ENCODE measurements at places on chromosomes 2 and 18.

GRCh38 chr2:218233543-218233942 is 16.6 kb downstream of the ARPC2 start:
- no peak for DNase-seq

- no peak for DNase-seq
Observed at GRCh38 chr2:207311316-207312005, 145.7 kb upstream of the KLF7 start.

GRCh38 chr2:189086710-189087109 is 92.9 kb downstream of the COL5A2 start:
- DNase-seq = no peak

- no peak for DNase-seq
Observed at GRCh38 chr2:69090820-69091219, 77.8 kb downstream of the ANTXR1 start.

- DNase-seq = no peak
Observed at GRCh38 chr2:236673126-236673822, 103.6 kb downstream of the ACKR3 start.

- no peak for DNase-seq
Observed at GRCh38 chr2:96120991-96121390, 4.6 kb upstream of the ADRA2B start.

DNA sequence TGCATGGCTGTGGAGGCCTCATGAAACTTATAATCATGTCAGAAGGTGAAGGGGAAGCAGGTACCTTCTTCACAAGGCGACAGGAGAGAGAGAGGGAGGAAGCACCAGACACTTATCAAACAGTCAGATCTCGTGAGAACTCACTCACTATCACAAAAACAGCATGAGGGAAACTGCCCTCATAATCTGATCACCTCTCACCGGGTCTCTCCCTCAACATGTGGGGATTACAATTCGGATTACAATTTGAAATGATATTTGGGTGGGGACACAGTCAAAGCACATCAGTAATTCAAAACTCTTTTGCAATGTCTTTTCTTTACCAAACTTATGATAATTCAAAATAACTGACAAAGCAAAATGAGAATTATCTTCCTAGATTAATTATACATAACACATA is 8.5 kb upstream of the CCDC68 start:
- DNase-seq = no peak

- DNase-seq = no peak
Observed at GRCh38 chr2:143398781-143399180, 269.6 kb downstream of the ARHGAP15 start.

GRCh38 chr18:13583576-13584550 is 142.5 kb downstream of the FAM210A start:
- DNase-seq = no peak

DNA sequence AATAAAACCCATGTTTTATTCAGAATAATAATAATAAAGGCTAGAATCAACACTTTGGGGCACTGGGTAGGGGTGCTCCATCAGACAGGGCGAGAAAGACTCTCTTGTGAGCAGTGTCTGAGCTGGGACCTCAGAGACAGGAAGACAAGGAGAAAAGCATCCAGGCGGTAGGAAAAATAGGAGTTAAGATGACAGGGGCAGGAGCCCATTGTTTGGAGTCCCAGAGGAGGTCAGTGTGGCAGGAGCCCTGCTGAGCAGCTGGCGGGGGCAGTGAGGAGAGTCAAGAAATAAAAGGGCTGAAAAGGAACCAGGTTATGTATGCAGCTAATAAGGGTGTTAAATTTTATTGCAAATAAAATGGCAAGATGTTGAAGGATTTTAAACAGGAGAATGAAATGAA is 457.4 kb downstream of the FBXO15 start:
- DNase-seq = no peak

- DNase-seq = no peak
Observed at GRCh38 chr18:51639541-51639940, 442.1 kb upstream of the MEX3C start.

GRCh38 chr2:63587814-63588384 is 378 bp downstream of the WDPCP start:
- DNase-seq = no peak

- DNase-seq = no peak
Observed at GRCh38 chr2:236309669-236310029, 45.4 kb upstream of the ASB18 start.

GRCh38 chr2:226747288-226747687 is 52.3 kb downstream of the IRS1 start:
- DNase-seq = no peak

- no peak for DNase-seq
Observed at GRCh38 chr2:68237404-68237803, 14.9 kb downstream of the PPP3R1 start.

DNA sequence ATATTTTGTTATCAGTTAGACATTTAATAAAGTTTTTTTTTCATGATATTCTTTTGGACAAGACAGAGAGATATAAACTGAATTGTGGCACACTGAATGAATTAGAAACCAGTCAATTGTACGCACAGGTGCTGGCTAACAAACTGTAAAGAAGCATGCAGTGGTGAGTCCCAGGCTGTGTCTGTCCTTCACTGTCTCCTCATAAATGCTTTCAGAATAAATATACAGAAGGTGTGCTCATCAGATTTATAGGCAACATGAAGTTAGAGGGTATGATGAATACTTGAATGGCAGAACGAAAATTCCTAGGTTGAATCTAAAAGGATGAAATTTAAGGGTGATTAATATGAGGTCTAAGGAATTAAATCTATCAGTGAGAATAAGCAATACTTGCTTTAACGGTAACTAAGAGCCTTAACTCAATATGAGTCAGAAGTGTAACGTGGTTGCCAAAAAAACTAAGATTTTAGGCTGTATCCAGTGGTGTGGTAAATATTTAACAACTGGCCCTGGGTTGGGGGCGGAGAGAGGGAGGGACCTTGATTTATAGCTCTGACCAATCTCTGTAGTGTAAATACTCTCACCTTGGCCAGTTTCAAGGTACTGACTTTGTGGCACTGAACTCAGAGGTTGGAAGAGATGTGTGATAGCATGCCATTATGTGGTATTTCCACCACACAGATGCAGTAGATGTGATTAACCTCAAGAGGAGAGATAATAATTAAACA is 41.9 kb upstream of the AAK1 start:
- no peak for DNase-seq

GRCh38 chr2:217604527-217605194 is 398.1 kb downstream of the TNS1 start:
- DNase-seq = no peak

GRCh38 chr2:99238599-99238998 is 16.9 kb downstream of the LYG2 start:
- no peak for DNase-seq

DNA sequence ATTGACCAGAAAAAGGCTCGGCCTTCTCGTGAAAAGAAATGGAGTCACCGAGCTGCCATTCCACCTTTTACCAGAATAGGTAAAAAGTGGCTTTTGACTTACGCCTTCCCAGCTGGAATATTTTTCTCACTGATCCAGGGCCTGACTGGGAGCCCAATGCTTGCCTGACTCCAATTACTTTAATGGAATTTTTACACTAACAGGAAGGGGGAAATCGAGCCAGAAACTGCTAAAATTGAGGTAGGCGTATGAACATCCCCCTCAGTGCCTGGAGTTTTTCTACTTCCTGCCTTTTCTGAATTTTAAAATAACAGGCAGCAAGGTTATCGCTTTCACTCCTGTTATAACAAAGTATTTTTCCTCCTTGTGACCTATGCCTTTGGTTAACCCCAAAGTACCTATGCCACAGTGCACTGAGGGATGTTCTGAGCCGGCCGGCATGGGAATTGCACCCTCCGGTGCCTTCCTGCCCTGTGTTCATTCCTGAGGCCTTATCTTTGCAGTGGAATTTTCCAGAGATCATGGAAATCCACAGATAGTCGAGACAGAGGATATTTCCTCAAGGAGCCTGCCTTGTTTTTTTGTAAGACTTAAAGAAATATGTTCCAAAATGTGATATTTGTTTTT is 18.3 kb upstream of the RPL31 start:
- DNase-seq = no peak

GRCh38 chr18:58754544-58755068 is 83.3 kb downstream of the MALT1 start:
- no peak for DNase-seq

- DNase-seq = no peak
Observed at GRCh38 chr2:45765007-45765727, 113.7 kb downstream of the PRKCE start.

- DNase-seq = no peak
Observed at GRCh38 chr2:32479993-32480392, 123.2 kb downstream of the BIRC6 start.

DNA sequence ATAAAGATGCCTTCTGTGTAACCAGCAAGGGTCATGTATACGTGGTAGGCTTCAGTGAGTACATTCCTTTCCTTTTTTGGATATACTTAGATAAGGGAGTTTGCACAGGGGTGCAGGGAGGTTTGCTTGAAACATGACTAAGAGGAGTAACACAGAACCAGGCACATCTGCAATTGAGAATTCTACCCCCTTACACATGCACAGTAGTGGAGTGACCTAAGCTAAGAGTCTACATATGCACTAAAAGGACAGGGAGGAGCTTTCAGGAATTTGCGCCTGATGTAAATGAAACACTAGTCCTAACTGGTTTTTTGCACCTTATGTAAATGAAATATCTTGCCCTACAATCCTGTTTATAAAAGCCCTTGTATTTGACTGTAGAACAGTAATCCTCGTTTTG is 194.8 kb upstream of the NABP1 start:
- DNase-seq = no peak

DNA sequence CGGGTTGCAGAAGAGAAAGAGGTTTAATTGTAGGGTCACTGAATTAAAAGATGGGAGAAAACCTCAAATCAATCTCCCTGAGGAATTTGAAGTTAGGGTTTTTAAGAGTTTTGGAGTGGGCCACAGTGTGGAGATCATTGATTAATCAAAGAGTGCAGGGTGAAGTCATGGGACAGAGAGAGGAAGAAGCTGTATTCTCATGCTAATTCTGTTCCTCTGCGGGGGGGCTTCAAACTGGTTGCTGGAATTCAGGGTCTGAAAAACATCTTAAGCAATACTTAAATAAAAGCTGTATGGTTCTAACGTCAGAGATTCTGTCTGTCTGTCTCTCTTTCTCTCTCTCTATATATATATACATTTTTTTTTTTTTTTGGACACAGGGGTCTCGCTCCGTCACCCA is 169.8 kb upstream of the SPATS2L start:
- DNase-seq = no peak

GRCh38 chr18:8783994-8784530 is 78.7 kb downstream of the MTCL1 start:
- DNase-seq = no peak

GRCh38 chr2:3785220-3785889 is 82.0 kb downstream of the DCDC2C start:
- DNase-seq = no peak

- no peak for DNase-seq
Observed at GRCh38 chr2:224024270-224024669, 14.8 kb downstream of the SERPINE2 start.

DNA sequence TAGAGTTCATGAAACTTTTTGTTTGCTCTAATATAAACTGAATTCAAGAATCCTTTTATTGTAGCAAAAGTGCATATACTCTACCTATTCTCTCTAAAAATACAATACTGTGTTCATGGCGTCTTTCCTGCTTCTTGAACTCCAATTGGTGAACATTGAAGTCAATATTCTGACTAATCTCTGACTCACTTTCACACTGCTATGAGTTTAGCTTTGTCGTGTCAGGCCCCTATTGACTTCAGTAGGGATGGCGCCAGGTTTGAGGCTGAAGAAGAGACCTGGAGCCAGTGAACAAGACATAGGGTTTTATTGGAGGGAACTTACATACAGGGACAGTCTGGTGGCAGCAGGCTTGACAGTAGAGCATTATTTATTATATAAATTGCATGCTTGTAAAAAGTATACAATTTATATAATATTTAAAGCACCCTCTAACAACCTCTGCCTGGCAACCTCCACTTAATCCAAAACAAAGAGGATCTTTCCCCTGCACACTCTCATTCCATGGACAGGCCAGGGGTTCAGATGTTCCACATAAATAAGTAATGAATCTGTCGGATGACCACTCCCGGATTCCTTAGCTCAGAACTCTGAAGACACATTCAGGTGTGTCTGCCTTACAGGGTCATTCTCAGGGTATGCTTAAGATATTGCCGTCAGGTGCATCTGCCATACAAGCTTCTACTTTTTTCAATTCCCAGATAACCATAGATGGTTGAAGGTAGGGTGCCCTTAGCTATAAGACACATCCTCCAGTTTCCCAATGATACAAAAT is 141.0 kb downstream of the CERS6 start:
- no peak for DNase-seq

DNA sequence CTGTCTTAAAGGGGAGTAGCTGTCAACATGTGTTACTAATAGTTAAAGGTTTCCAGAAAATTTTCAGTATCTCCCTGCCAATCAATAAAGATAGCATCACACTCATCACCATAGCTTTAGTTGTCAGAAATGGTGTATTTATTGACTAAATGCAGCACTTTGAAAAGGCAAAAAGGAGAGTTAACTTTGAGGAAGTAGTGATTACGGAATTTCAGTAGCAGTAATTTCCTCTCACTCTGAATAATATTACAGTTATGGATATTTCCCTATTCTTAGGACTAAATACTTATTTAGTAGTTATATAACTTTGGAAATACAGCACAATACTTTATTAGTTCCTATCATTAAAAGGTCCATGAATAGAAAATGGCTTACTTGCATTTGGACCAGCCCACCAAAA is 250.5 kb downstream of the CAMKMT start:
- DNase-seq = no peak

GRCh38 chr2:11031876-11032275 is 120.1 kb downstream of the KCNF1 start:
- no peak for DNase-seq

GRCh38 chr2:159125858-159126257 is 157.4 kb downstream of the TANC1 start:
- no peak for DNase-seq

- no peak for DNase-seq
Observed at GRCh38 chr18:79344208-79344581, 51.5 kb upstream of the NFATC1 start.

DNA sequence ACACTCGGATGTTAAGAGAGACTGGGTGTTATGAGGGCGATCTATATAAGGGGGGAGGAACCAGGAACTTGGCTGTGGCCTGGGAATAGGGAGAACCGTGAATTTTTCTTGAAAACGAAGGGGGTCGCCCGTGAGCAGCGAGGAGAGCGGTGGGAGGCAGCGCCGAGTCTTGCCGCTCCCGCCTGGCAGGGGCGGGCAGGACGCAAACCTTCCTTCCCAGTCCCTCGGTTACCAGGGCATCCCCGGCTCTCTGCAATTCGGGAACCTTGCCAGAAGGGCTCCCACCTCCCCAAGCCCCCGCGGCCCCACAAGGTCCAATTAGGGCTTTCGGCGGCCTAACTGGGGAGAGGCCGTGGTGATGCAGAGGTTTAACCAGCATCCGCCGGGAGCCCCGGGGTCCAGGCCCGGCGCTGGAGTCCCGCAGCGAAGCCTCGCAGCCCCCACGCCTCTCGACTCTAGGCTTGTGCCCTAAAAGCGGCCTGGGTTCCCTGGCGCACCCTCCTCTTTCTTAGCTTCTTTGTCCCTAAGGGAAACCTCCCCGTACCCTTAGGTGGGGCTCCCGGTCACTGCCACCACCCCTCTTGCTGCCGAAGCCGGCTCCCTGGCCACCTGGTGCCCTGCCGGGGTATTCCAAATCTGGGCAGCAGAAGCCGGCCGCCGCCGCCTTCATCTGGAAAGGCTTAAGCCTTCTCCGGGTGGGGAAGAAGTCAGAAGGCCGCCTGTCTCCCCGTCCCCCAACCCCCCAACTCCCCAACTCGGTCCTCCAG is 680 bp upstream of the FHOD3 start:
- no peak for DNase-seq

GRCh38 chr2:234098681-234099080 is 48.2 kb downstream of the SPP2 start:
- DNase-seq = no peak
